T-helper 2 cell (primary cell): ENCODE measurements at places on chromosomes 5 and 9.
A peak's percentile ranks its signal among the peaks of the same experiment; 100 is the strongest.

GRCh38 chr5:81232464-81233079, 550 bp upstream of the CKMT2 start:
- DNase-seq, result no peak

DNA sequence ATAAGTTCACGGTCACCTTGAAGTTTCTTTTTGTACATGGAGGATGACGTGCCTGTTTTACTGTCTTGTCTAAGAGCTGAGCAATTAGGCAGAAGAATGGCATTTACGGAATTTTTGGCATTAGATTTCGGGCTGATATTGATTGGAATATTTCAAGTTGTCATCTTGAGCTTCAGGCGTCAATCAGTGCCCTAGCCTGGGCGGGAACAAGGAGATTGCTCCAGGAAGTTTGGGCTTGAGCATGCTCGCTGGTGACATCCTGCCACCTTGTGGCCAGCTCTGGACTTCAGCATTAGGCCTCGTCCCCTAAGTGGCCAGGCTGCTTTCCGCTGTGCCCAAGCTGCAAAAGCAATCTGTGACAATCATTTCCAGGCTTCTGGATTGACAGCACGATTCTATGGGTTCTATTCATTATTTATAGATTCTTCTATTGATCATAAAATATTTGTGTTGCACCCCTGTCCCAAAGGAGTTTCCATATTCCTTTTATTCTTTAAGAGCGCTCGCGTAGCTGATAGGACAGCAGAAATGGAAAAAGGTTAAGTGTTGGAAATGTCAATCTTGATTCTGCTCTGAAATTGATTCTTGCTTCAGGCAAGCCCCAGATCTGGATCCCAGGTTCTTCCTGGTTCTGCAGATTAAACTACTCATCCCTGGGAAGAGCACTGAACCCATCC, 79.3 kb downstream of the SLC28A3 start:
- peak; percentile 33 for DNase-seq

GRCh38 chr9:32554107-32554506, 1.7 kb upstream of the TOPORS start:
- DNase-seq, result no peak

- no peak for DNase-seq
Observed at GRCh38 chr5:94595281-94595840, 23.0 kb downstream of the KIAA0825 start.

GRCh38 chr9:96554801-96555566, 64.7 kb downstream of the CDC14B start:
- DNase-seq, result no peak

GRCh38 chr9:105054491-105054890, 126.5 kb upstream of the ABCA1 start:
- DNase-seq, result no peak

DNA sequence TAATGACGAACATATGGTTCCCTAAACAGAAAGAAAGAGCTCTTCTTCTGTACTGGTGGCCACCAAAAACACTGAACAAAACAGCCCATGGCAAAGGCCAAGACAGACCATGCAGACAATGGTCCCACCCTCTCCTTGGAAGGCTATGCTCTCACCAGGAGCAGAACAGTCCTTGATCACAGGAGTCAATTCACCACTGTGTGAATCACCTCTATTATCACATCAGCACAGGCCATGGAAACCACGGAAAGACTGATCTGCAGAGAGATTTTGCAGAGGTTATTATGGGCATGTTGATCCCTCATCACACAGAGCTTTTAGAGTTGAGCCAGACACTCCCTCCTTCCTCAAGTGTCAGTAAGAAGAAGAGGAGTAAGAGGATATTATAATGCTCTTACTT, 134.0 kb upstream of the RASEF start:
- DNase-seq, result no peak

DNA sequence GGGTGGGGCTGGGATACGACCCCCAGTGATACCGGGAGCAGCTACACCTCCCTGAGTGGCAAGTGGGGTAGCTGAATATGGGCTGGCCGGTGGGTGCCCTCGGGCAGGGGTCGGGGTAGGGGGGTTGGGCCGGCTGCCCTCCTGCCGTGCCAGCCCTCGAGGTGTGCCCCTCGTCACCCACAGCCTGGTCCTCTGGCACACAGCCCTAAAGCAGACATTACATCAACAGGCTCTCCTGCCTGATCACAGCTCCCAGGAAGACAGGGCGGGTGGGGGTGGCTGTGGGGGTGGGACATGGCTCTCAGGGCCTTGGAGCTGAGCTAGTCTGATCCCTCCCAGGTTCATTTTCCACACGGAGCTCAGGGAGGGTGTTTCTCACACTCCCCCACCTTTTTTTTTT, 23.2 kb downstream of the FBXW5 start:
- DNase-seq, result no peak

DNA sequence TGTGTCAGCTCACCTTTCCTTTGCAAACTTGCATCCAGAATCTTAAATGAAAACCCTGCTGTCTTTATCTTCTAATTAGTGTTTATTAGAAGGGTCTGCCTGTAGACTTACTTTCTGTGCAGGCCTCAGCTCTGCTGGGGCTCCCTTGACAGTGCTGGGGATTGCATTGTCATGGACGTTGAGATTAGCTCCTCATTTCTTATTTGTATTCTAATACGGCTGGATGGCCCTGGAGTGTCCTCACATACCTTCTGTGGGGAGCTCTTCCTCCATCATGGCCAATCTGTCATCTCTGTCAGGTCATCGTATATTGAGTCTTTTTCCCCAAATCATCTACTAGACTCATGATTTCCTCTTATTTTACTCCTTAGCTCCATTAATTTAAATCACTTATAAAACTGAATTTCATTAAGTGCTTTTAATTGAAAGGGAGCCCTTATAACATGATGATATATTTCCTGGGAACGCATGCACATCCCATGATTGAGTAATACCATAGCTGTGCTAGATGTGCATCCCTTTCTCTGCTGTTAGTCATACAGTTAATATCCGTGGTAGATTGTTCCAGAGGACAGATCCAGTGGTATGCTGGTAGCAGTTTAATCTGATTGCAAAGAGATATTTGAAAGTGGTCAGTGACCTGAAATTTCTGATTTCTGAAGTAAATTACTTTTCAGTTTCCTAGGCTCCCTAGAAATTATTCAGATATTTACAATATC, 61.6 kb downstream of the ICE1 start:
- DNase-seq, result no peak

DNA sequence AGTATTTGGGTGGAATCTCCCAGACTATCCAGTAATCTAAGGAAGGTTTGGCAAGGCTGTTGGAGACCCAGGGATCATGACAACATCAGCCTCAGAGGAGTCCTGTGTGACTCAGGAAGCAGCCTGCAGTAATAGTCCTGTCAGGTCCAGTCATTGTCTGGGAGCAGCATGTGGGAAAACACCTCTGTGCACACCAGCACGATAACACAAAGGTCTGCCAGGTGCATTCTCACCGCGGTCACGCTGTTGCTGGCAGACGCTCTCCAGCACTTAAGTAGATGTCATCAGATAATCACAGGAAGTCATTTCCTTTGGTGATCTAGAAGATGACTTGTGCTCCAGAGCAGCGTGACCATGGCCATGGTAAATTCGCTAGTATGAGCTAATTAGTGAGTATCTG, 99.2 kb upstream of the IQGAP2 start:
- DNase-seq, result peak; percentile 13

DNA sequence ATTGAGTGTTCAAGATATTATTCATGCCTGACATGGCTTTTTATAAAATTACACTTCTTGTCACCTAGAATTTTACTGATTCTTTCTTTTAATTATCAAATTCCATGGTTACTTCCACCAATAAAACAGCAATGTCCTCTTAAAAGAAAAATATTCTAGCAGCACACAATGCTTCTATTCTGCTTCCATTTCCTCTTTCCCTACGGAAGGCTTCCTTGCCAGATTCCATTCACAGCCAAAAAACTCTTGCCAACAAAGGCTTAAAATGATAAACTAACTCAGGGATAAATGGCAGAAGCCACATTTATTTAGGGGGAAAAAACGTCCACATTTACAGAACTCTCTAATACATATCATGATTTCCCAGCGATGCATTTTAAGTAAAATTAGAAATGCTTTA, 111.6 kb downstream of the CTNND2 start:
- no peak for DNase-seq

- no peak for DNase-seq
Observed at GRCh38 chr5:158898185-158899177, 201.2 kb downstream of the EBF1 start.

- DNase-seq, result no peak
Observed at GRCh38 chr5:154480847-154481246, 2.8 kb upstream of the HAND1 start.

GRCh38 chr5:378301-378891, 56.9 kb downstream of the AHRR start:
- peak; percentile 89 for DNase-seq

DNA sequence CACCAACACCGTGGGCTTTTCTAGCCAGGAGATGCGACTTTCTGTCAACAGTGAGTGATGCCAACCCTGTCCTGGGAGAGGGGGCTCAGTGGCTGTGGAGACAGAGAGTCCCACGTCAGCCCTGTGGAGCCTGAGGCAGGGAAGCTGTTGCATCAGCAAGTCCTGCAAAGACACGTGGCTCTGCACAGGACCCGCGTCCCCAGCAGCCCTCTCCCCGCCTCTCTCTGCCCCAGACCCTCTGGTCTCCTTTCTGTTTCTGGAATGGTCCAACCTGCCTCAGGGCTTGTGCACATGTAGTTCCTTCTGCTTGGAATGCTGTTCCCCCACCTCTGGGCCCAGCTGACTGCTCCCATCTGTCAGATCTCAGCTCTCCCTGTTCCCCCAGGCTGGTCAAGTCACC, 60.4 kb downstream of the HMCN2 start:
- DNase-seq, result no peak

- DNase-seq, result no peak
Observed at GRCh38 chr5:160750938-160751657, 100.9 kb downstream of the ATP10B start.

DNA sequence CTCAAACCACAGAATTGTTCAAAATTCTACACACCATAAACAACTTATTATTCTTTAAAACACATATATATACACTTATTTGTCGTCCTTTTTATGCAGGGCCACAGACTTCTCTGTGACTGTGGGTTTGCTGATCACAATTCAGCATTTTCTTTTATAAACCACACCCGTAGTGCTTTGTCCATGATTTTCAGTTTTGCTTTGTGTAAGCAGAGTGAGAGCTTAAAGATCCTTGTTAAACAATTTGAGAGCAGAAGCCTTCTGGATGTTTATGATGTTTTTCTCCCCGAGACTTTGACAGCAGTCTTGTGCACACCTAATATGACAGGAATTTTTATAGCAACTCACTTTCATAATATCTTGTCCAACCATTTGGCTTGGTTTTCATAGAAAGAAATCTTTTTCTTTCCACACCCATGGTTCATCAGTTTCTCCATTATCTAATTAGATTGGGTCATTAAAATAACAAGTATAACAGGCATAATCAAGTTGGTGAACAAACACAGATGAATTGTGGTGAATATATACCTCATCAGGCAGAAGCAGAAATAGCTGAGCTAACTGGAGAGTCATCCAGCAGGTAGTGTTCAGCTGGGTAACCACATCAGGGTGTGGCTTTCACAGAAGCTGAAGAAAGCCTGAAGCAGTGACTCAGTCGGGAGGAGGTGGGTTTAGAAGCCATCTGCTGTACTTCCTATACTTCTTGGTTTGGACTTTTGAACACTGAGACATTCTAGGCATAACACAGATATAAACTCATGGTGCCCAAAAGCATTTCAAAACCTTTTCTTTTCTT, 232.8 kb downstream of the DOCK8 start:
- peak; percentile 30 for DNase-seq

DNA sequence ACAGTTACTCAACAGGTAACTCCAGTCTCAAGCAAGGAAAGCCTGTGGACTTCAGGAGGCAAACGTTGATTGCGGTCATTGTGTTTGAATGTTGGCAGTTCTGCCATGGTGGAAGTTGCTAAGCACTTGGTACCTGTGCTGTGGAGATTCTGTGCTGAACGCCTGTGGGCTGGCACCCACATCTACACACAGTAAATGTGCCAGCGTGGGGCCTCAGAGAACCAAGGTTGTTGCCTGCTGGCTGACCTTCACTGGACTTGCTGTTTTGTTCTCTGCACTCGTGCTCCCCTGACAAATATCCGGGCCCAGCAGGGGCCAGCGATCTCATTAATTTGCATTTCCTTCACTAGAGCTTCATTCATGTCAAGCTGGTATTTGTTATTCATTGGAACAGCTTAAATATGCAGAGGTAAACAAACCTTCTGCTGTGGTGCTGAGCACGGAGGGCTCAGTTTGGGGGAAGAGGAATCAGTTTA, 141.8 kb downstream of the PRKACG start:
- DNase-seq, result no peak

- DNase-seq, result no peak
Observed at GRCh38 chr5:140322751-140323731, 20.1 kb upstream of the PFDN1 start.

DNA sequence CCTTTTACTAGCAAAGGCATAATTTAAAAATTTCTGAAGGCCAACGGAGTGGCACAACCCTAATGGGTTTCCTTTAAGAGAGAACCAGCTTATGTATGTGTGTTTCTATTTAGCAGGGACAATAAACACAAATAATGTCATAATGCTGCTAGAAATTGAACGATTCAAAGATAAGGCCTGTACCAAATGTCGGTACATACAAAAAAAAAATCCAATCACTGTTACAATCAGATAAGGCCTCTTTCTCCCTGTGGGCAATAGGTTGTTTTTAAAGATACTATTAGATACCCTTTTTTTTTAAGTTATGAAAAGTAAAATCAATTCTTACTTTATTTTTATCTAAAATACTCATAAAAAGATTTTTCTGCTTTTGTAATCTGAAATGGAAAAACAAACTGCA, 821.0 kb downstream of the PRELID2 start:
- no peak for DNase-seq

DNA sequence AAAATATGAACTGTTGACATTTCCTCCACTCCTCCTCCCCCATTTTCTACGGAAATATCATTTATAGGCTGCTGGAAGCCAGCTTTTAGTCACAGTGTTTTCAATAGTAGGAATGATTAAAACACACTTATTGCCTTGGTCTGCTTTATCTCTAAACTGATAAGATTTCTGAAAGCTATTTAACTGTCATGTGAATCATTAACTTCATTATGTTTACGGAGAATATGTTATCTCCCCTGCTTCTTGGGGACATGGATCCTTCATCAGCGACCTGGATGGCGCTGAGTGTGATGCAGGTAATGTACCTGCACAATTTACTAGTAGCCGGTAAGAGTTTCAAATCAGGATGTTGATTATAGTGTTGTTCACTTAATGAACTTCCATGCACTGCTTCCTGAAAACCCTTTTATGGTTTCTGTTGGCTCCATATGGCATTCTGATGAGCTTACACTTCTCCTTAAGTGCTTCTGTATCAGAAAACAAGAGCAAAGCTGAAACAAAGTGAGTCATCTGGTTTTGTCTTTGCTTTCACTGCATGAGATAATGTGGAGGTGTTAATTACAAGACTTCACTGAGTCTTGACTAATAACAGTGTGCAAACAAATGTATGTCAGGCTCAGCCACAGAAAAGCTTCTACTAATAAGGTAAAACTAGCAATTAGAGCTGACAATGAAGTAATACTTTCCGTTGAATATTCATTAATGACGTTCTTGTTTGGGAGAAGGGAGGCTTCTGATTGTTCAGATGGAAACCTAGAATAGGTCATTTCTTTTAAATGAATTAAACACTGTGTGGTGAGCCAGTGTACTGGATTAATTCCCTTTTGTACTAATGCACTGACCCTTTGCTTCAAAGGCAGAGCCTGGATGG, 162.4 kb upstream of the ZNF608 start:
- no peak for DNase-seq
